ENCODE measurements at places on chromosomes 5 and 9. TPM values are rescaled to one million over a fixed set of nuclear protein-coding genes. Genes with fewer than 3 reads are reported as not detected.

- peak; percentile 9 for DNase-seq
These were observed 105.6 kb downstream of the TENT4A start for GRCh38 chr5:6818594-6819511.

GRCh38 chr9:90838581-90839154, 37.0 kb downstream of the SYK start:
- DNase-seq, result no peak

DNA sequence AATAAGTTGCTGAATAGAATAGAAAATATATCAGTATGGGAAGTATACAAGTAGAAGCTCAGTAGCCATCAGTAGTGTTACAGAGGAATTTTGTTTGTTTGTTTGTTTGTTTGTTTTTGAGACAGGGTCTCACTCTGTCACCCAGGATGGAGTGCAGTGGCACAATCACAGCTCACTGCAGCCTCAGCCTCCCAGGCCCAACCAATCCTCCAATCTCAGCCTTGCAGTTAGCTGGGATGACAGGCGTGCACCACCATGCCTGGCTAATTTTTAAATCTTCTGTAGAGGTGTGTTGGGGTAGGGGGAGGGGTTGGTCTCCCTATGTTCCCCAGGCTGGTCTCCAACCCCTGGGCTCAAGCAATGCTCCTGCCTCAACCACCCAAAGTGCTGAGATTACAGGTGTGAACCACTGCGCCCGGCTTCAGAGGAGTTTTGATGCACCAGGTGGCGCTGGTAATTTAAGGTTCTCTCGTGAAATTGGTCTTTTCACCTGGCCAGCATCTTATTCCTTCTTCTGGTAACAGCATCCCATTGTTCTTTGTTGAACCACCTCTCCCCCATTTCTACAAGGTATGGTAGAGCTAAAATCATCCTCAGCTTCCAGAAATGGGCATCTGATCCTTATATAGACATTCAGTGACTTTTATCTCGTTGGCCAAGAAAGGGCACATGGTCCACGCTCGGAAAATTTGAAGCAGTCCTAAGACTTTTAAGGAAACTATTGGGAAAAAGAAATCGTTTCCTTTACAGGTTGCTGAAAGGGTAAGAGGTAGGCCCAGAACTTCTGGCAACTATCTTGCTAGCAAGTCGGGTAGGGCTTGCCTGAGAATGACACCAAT, 157.1 kb downstream of the ARRDC3 start:
- no peak for DNase-seq

GRCh38 chr9:123637945-123638634, 282.1 kb downstream of the CRB2 start:
- no peak for DNase-seq

GRCh38 chr9:89811886-89812450, 207.2 kb downstream of the GADD45G start:
- no peak for DNase-seq

DNA sequence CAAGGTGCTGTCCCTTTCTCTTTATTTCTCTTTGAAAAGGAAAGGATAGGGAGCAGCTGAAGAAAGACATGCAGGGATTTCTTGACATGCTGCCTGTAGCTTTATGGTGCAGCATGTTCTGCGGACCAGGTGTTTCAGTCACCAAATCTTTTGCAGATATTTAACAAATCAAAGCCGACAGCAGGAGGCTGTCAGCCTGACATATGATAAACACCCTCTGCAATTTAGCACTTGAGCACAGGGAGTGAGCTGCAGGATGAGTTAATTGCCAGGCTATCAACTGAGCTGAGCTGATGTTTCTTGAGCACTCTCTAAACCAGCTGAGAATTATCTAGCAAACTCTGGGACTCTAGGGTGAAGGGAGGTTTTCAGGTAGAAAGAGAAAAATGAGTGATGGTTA, 212.8 kb upstream of the ATP10B start:
- DNase-seq, result no peak

GRCh38 chr5:65791712-65792673, 70.0 kb downstream of the NLN start:
- no peak for DNase-seq

DNA sequence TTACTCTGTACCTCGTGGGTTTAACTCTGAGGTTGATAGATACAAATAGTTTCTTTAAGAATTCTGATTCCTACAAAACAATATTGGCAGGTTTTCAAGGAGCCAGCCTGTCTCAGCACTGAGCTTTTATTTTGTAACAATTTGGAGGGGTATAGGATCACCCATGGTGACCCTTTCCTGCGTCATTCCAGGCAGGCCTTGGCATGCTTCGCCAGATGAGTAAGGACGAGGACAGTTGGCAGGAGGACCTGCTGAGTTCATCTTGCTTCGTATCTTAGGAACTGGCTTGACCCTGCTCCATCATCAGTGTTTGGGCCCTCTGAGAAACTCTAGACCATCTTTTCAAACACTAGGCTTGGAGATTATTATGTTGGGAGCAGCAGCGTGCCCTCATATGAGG, 17.9 kb downstream of the ZNF462 start:
- DNase-seq, result no peak

GRCh38 chr5:146515473-146516150, 378 bp downstream of the GPR151 start:
- DNase-seq, result no peak

- no peak for DNase-seq
These were observed 97.8 kb upstream of the HAND1 start for GRCh38 chr5:154575546-154576428.

DNA sequence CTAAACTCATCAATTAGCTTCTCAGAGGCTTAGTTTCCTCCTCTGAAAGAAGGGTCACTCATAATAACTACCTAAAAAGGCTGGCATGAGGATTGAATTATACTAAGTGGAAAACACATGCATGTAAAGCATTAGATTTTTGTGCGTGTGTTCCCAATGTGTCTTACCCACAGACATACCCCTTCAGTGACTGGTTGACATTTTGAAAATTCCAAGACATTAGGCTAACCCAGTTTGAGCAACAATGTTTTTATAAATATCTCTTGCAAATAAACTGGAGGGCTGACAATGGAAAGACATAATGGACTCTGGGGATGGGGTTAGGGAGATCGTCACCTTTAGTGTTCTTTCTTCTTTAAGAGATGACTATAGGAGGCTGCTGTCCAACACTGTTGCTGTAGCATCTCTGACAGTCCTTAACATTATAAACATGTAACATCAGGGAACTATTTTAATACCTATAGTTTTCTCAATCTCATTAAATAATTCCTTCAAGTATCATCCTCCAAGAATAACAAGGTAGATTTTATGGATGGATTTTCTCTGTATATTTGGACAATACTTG, 24.3 kb downstream of the HMHB1 start:
- DNase-seq, result no peak

GRCh38 chr5:59380350-59380951, 513.1 kb downstream of the PDE4D start:
- DNase-seq, result peak; percentile 51

DNA sequence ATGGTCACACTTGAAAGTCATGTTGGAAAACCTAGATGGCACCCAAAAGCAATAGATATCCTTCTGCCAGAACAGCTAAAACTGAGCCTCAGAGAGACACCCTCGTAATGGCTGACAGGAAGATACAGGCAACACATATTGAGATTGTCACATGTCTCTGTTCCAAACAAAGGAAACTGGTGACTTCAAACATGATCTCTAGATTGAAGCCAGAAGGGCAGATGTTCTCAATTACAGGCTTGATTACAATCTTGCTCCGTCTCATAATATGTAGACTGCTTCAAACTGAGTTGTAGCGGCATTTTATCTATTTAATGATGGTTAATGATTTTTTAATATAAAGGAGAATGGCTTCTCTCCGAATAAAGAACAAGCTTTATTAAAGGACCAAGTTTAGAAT, 774.3 kb downstream of the KCTD16 start:
- peak; percentile 3 for DNase-seq

- no peak for DNase-seq
These were observed 140.6 kb downstream of the SEMA5A start for GRCh38 chr5:9405196-9405754.

DNA sequence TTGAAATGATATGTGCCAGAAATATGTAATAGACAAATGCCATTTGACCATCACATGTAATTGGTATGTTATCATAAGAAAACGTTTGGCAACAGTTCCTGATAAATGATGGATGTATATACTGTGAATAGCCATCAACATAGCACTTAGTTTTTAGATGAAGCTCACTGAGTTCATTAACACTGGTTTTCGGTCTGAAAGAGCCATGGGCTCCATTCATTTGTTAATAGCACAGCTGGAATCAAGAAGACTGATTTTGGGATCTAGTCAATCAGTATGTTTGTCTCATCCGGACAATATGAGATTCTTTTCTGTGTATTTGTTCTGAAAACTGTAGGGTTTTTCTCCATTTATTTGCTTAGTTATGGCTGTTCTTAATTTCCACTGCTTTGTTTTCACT, 413.5 kb upstream of the CLINT1 start:
- no peak for DNase-seq

GRCh38 chr5:145787507-145787906, 47.6 kb downstream of the PRELID2 start:
- DNase-seq, result no peak

GRCh38 chr5:127940854-127941253, 142.7 kb upstream of the SLC12A2 start:
- DNase-seq, result no peak

- no peak for DNase-seq
These were observed 88.0 kb downstream of the PPARGC1B start for GRCh38 chr5:149818116-149818515.

- peak; percentile 74 for DNase-seq
These were observed 153.2 kb upstream of the C9orf72 start for GRCh38 chr9:27726244-27727081.

DNA sequence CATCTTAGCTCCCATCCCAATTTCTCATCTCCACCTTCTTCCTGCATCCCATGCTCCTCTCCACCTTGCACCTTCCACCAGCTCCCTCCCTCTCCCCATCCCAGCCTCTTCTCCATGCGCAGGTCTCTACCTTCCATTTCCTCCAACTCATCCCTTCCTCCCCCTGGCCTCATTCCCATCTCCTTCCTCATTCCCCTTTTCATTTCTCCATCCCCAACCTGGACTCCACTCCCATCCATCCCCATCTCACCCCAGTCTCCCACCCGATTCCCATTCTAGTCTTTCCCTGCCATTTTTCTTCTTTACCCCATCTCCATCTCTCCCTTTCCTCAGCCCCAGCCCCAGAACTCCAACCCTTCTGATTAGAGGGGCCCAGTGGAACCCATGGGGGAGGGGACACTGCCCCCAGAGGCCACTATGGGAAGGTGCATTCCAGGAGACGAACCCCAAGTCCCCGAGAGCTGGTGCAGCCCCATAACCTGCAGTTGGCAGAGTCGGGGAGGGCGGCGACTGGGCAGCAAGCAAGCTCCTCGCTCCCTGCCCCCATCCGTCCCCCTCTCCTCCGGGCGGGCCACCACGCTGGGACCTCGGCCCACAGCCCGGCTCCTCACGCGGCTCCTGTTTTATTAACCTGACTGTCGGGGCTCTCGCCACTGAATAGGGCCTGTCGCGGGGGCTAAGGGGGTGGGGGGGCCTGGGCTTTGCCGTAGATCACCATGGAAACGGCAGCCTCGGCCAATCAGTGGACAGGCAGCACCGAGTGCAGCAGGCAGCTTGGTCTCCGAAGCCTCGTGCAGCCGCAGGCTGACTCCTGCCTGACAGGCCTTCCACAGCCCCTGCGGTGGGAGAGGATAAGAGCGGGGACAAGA, 66.7 kb downstream of the PCDH1 start:
- DNase-seq, result no peak

DNA sequence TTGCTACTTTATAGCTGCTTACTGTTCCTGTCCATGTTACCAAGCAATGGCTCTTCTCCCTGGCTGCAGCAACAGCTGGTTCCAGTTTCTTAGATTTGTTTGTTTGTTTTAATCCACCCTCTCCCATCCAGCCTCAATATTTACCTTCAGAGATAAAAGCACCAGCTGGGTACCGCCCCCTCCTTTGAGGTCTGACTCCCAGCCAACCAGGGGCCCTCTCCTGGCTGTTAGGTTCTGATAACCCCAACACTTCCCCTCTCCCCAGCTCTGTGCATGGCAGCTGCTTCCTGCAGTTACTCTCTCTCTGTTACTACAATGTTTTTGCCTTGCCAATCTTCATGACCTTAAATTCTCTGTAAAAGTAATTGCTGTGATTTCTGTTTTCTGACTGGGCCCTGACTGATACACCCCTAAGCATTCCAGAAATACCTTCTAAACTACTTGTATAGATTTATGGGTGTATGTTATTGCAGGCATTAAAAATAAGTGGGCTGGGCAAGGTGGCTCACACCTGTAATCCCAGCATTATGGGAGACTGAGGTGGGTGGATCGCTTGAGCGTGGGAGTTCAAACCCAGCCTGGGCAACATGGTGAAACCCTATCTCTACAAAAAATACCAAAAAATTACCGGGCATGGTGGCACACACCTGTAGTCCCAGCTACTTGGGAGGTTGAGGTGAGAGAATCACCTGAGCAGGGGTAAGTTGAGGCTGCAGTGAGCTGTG, 2.6 kb upstream of the GCNT1 start:
- DNase-seq, result no peak

- DNase-seq, result no peak
These were observed 19.6 kb upstream of the TMEM252 start for GRCh38 chr9:68560071-68560844.

GRCh38 chr5:157252711-157253465, 13.0 kb upstream of the CYFIP2 start:
- no peak for DNase-seq

GRCh38 chr5:61931236-61931635, 374.8 kb upstream of the KIF2A start:
- DNase-seq, result no peak

GRCh38 chr9:88997646-88998045, 6.4 kb downstream of the S1PR3 start:
- DNase-seq, result no peak

GRCh38 chr9:131490514-131490913, 12.2 kb upstream of the POMT1 start:
- no peak for DNase-seq

GRCh38 chr5:53249529-53250200, 140.1 kb upstream of the MOCS2 start:
- DNase-seq, result no peak

SLC25A48 gene
- 2.4 TPM for total RNA-seq

CDC20B gene
- total RNA-seq, result not detected

GABRA6 gene
- total RNA-seq, result not detected

POU5F2 gene
- total RNA-seq, result 4.9 TPM

TMEM252 gene
- total RNA-seq, result not detected

DMRT3 gene
- not detected for total RNA-seq

FBLL1 gene
- total RNA-seq, result 0.79 TPM

DRD1 gene
- 0.10 TPM for total RNA-seq

SH3RF2 gene
- total RNA-seq, result 9.8 TPM

NTNG2 gene
- 1.6 TPM for total RNA-seq
